Fibroblast of skin of left biceps (primary cell): ENCODE measurements at places on chromosomes 1 and 21.
A peak's percentile ranks its signal among the peaks of the same experiment; 100 is the strongest.

DNA sequence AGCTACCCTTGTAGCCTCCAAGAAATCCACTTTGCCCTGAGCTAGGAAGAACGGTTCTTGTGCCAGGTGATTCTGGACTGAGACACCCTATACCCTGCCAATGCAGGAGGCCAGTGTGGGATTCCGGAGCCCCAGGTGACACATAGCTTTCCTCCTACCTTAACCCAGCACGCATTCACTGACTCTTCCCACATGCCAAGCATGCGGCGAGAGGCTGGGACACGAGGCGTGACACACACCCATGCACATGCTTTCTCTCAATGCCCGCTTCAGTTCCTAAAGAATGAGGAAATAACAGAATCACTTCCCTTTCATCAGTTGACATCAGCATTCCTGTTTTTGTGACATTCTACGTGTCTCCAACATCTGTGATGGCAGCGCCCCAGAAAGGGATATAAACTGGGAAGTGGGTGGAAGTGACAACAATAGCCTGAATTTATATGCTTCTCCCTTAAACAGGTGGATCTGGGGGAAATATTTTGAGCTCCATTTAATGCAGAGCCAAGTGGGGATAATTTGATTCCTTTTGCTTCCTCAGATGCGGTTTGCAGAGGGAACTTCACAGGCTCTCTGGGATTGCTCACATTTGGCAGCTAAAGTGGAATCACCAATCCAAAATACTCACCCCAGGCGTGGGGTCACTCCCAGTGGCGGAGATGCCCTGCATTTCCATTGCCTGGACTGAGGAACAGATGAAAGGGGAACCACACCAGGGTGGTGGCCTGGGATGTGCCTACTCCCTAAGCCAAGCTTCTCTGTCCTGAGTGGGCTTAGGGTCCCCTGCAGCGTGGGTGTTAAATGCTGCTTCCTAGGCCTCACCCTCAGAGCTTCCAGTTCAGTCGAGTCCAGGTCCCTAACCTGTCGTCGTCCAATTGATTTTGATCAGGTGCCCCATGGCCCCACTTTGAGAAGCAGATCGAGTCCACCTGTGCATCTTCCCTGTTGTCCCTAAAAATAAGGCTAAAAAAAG, 445.1 kb downstream of the SIPA1L2 start:
- DNase-seq: no peak

GRCh38 chr1:180360333-180361075, 130.4 kb downstream of the LHX4 start:
- DNase-seq: no peak

DNA sequence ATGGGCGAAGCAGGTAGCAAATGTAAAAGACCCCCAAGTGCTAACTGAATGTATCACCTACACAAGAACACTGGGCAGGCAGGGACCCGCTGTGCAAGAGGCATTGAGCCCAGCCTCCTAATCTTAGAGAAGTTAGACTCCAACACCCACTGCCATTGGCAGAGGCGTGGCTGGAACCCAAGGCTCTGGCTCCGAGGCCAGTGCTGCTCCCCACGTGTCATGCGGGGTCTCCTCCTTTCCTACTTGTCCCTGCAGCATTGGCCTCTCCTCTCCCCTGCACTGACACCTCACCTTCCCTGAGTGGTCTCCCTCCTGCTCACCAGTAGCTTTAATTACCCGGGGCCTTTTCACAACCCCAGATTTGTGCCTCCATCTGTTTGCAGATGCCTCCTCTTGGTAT, 107.0 kb downstream of the GALNT2 start:
- DNase-seq: no peak

DNA sequence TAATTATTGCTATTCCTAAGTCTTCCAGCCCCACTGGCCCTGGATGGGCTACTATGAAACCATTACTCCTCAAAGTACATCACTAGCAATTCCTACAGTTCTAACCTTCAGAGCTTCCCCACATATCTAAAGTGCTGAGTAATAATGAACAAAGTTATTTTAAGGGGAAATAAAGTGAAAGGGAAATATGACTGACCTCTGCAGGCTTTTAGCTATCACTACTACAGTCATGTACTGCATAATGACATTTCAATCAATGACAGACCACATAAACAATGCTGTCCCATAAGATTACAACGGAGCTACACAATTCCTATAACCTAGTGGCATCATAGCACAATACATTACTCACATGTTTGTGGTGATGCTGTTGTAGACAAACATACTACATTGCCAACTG, 32.5 kb upstream of the ASPM start:
- DNase-seq: no peak

GRCh38 chr21:44815225-44815624, 2.6 kb downstream of the SUMO3 start:
- DNase-seq: no peak

- DNase-seq: no peak
Observed at GRCh38 chr1:50930965-50931737, 28.9 kb downstream of the FAF1 start.

GRCh38 chr1:237712082-237712481, 178.6 kb downstream of the ZP4 start:
- no peak for DNase-seq

DNA sequence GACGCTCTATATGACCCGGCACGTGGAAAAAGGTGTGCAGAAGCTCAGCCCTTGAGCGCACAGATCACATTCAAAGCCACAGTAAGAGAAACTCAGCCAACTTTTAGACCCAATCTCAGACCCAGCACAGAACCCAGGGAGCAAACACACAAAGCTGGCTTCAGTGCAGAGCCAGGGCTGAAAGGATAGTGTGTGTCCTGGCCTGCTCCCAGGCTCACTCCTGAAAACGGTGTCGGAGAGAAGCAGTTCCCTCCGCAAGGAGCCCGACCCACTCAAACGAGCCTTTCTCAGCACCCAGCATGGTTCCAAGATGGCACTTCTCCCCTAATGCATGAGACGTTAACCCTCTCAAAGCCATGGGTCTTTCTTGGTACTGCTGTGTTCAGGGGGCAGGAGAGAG, 39.6 kb downstream of the CASZ1 start:
- no peak for DNase-seq

GRCh38 chr1:231931846-231932454, 305.4 kb downstream of the DISC1 start:
- no peak for DNase-seq

- DNase-seq: no peak
Observed at GRCh38 chr1:24727501-24728216, 17.6 kb upstream of the CLIC4 start.

- peak; percentile 68 for DNase-seq
Observed at GRCh38 chr1:224203243-224204016, 20.4 kb downstream of the DEGS1 start.

GRCh38 chr1:172460177-172460576, 16.3 kb upstream of the PIGC start:
- no peak for DNase-seq

DNA sequence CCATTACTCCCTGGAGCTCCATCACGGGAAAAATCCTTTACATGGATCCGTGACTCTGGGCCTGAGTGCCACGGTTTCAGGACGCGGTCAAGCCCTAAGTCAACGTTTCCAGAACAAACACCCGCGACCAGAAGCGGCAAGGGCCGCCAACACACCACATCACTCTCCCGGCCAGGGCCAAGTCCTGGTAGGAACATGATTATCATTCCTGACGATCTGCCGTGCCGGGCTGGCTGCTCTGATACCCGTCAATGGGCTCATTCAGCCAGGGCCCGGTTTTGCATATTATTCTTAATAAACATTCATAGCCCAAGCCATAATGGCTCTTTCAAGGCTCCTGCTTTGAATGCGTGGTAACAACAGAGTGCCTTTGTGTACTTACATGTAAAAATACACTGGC, 44.6 kb upstream of the SIM2 start:
- no peak for DNase-seq

DNA sequence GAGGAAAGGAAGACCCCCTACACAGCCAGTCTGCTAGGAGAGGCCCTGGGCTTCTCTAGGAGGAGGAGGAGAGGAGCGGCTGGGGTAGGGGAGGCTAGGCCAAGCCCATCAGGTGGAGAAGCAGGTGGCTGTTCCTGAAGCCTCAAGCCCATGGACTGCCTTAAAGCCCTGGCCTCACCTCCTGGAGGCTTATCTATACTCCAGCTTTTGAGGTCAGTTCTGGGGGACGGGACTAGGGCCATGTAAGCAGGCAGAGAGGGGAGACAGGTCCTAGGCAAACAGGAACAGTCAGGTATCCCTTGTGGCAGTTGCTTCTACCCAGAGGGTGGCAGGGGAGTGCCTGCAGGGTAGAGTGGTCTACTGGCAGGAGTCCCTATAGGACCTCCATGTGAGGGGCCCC, 40.6 kb downstream of the KCNC4 start:
- DNase-seq: no peak

- DNase-seq: no peak
Observed at GRCh38 chr1:200163911-200164310, 136.4 kb downstream of the NR5A2 start.

DNA sequence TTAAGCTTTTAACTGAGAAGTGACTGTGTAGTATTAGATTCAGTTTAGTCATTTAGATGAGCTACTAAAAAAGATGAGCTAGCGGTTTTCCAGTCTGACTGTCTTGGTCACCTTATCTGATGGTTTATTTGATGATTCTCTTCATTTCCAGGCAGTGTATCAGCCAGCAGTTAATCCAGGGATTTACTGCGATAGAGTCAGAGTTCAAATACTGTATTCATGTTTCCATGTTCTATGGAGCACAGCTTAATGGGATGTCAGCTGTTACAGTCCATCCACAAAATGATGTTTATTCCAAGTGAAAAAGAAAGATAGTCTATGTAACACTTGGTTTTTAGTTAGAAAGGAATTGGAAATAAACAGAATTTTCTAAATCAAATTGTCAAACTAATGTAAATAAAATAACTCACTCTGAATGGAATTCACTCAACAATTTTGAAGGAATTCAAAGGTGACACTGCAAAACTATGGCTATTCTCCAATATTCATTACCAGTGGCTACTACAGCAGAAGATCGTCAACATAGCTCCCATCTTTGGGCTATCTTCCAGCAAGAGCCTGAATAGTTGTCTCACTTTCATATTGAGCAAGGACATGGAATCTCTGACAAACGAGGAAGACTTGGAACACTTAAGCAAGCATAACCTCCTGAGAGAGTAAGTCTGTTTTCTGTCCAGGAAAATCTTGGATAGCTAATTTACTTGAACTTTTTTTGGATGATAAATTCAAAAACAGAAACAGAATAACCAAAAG, 54.6 kb upstream of the DPT start:
- DNase-seq: peak; percentile 16

- peak; percentile 54 for DNase-seq
Observed at GRCh38 chr1:58515794-58516401, 30.6 kb downstream of the OMA1 start.
